ENCODE measurements at places on chromosomes 7 and 10. TPM values are rescaled to one million over a fixed set of nuclear protein-coding genes. Genes with fewer than 3 reads are reported as not detected.

- DNase-seq: no peak
Observed at GRCh38 chr7:146479040-146479439, 362.4 kb downstream of the CNTNAP2 start.

- DNase-seq: no peak
Observed at GRCh38 chr7:139714163-139714901, 63.5 kb downstream of the HIPK2 start.

DNA sequence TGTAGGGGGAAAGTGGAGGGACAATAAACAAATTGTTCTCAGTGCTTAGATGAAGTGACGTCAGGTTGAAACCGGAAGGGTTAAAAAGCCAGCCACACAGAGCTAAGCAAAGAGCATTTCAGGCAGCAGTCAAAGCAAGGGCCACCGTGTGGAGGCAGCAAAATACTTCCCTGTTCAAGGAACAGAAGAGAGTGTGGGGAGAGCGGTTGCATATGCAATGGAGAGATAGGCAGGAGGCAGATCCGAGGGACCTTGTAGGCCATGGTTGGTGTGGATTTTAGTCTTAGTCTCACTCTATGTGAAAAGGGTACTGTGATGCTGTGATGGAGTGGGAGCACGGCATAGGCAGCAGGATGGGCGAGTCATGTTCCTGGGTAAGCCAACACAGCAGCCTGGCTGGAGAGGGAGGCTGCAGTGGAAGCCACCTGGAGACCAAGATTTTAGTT, 3.8 kb upstream of the STN1 start:
- no peak for DNase-seq

GRCh38 chr10:29957907-29958331, 101.5 kb downstream of the JCAD start:
- no peak for DNase-seq

AKR1B1 gene
- total RNA-seq: 49.3 TPM

Data from frontal cortex (tissue), 4 donors.